GM23248 (cell line): ENCODE measurements at places on chromosomes 1 and 21.

- DNase-seq = peak; percentile 90
Observed at GRCh38 chr1:67832737-67833601, at the start of gene GNG12. Gene GNG12 (minus strand): TSS chr1:67833467. CDS start chr1:67707686, 125,781 bp downstream.

DNA sequence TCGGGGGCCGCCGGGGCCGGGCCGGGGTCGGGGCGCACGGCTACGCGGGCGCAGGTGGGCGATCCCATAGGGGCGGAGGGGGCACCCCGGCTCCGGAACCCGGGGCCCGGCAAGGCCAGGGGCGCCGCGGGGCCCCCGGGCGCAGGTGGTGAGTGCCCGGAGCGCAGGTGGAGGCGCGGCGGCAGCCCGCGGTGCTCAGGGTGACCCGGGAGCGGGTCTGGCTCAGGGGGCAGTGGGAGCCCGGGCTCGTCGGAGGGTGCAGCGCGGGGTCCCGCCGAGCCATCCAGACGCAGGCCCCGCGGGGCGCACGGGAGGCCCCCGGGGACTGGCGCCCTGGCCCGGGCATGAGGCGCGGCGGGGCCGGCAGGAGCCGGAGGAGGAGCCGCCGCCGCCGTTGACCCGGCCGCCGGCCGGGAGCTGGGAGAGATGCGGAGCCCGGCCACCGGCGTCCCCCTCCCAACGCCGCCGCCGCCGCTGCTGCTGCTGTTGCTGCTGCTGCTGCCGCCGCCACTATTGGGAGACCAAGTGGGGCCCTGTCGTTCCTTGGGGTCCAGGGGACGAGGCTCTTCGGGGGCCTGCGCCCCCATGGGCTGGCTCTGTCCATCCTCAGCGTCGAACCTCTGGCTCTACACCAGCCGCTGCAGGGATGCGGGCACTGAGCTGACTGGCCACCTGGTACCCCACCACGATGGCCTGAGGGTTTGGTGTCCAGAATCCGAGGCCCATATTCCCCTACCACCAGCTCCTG is 489 bp downstream of the CELSR2 start:
- peak; percentile 45 for DNase-seq

DNA sequence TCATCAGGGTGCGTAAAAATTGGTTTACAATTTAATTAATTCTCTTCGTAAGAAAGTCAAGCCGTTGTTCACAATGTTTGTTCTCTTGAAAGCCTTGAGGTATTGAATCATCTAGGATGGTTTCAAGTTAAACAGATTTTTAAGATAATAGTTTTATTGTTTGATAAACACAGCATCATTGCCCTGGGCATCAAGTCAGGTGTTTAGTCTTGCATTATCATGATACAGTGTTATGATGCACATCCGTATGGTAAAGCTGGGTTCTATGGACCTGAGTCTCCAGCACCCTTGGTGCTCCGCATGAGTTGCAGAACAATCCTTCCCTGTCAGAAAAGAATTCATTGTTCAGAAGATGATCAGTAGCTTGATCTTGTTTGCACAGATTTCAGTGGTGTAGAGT is 359.5 kb downstream of the LMO4 start:
- no peak for DNase-seq

GRCh38 chr1:5944843-5945167 is 47.4 kb downstream of the NPHP4 start:
- no peak for DNase-seq

GRCh38 chr1:47709019-47709871 is 271.4 kb downstream of the FOXD2 start:
- peak; percentile 47 for DNase-seq

GRCh38 chr1:20033420-20033819 is 36.6 kb upstream of the PLA2G5 start:
- peak; percentile 20 for DNase-seq

GRCh38 chr1:94528299-94528698 is 13.3 kb downstream of the F3 start:
- peak; percentile 36 for DNase-seq

DNA sequence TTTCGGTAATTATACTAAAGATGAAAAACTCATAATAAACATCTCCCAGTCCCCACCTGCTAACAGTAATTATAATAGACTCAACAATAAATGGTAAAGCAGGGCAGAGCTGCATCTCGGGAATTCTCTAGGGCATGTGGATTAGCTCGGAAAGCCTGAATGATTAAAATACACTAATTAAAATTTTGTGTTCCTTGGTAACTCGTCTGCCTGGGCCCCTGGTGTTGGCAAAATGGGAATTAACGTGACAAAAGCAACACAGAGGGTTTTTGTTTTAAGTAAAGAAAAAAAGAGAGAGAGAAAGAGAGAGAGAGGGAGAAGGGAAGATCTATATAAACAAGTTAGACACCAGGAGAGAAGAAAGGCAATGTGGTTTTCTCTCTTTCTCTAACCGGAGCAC is 62.1 kb downstream of the CASZ1 start:
- DNase-seq = no peak

DNA sequence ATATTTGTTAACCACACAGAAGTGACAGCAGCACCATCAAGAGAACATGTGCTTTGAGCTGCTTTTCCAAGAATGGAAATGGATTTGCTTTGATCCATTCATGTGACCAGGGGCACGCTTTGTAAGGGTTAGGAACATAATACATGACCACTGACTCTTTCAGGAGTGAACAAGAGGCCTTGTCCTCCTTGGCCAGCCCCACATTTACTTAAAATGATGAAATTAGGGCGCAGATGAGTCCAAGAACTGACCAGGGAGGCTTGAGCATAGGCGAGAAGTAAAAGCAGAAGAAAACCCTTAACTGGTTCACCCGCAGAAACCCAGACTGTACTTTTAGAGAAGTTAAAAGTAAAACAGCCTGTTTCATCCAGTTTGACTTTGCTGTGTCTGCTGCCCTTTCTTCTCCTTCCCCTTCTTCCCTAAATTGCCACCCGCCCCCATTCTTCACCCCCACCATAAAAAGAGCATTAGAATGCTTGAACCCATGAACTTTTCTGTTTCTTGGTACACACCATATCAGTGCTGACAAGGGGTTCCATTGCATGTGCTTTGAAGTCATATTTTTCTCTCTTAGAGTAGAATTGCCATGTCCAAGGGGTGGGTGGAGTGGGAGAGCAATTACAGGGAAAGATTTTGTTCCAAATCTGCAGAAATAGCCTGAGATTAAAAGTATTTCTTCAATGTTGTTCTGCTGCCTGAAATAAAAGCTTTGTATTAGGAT is 2.6 kb upstream of the GLUL start:
- DNase-seq = no peak

GRCh38 chr1:10459184-10459583 is 9.4 kb downstream of the CORT start:
- peak; percentile 91 for DNase-seq

GRCh38 chr1:29237129-29237821 is 953 bp downstream of the PTPRU start:
- peak; percentile 73 for DNase-seq

DNA sequence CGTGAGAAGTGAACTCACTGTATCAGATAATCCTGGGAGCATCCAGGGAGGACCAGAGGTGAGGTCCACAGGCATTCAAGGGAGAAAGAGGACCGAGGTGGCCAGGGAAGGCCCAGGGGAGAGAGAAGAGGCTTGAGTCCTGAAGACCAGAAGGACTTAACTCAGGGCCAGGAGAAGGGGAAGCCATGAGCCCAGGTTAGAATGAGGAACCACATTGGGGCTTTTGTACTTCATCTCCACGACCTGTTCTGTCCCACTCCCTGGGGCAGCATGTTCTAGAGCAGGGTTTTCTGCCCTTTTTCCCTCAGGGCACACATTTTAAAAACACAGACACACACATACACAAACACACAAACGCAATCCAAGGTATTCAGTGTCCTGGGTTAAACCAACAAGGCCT is 8.4 kb downstream of the LGR6 start:
- DNase-seq = no peak

GRCh38 chr1:223228201-223228600 is 85.2 kb upstream of the TLR5 start:
- no peak for DNase-seq

- DNase-seq = peak; percentile 43
Observed at GRCh38 chr1:101136739-101137138, 100.1 kb upstream of the S1PR1 start.

GRCh38 chr1:117615474-117615873 is 9.6 kb downstream of the TENT5C start:
- no peak for DNase-seq

DNA sequence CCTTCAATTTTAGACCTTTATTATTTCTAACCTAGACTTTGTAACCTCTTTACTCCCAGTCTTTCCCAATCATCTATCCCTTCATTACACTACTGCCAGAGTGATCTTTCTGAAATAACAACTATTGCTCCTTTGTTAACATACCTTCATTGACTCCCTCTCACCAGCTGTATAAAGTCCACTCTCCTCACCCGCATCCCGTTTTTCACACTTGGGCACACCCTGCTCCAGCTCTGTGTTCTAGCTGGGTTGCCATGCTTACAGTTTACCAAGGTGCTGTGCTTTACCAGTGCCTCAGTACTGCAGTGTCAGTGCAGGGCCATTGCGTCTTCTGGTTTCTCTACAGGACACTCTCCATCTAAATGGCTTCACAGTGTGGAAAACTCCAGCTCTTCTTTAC is 148.2 kb downstream of the NFIA start:
- DNase-seq = no peak

- peak; percentile 43 for DNase-seq
Observed at GRCh38 chr1:85707267-85707989, 805 bp downstream of the ZNHIT6 start.
